ENCODE measurements at places on chromosomes 6 and 20. TPM values are rescaled to one million over a fixed set of nuclear protein-coding genes. Genes with fewer than 3 reads are reported as not detected.

The CCDC170 gene
- total RNA-seq, result 0.41 TPM

DNA sequence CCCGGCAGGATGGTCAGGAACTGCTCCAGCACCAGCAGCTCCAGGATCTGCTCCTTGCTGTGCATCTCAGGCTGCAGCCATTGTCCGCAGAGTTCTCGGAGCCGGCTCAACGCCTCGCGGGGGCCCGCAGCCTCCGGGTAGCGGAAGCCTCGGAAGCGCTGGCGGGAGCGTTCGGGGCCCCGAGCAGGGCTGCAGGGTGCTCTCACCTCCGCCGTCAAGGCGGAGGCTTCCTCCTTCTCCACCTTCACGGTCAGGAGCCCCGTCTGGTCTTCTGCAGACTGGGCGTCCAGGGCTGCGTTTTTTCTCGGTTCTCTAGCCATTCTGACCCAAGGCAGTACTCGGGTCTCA is 434 bp downstream of the ZKSCAN4 start:
- DNase-seq, result no peak

DNA sequence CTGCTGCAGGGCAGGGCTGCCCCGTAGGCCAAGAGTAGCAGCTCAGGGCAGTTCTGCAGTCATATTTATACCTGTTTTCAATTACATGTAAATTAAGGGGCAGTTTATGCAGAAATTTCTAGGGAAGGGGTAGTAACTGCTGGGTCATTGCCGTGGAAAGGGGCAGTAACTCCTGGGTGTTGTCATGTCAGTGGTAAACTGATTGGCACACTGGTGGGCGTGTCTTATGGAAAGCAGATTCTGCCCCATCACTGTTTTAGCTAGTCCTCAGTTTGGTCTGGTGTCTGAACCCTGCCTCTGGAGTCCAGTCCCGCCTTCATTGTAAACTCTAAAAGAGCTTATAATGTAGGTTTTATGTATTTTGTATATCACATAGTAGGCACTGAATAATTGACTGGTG is 22.1 kb downstream of the MAP3K4 start:
- DNase-seq, result no peak

GRCh38 chr6:72977114-72977513 is 248.2 kb downstream of the KHDC1L start:
- no peak for DNase-seq

DNA sequence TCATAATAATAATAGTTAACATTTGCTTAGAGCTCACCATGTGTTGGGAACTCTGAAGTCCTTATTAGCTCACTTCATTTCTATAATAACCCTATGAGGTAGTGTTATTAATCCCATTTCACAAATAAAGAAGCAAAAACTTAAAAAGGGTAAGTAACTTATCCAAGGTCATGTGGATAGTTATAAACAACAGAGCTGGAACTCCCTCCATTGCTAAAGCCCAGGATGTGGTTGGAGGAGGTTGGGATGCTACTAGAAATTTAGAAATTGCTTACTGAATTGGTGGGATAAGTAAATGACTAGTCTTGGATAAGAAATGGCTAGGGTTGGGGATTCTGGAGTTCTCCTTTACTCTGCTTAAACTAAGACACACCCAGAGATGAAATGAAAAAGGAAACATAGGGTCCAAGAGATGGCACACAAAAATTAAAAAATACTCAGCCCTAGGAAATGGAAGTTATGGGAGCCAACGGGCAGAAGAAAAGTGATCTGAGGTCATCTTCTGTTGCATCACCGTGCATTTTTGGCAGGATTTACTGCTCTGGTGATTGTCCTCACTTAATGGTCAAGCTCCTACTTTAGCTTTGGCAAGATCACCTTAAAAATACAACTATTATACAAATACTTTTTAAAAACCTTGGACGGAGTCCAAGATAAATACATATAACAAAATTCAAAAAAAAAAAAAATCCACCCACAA is 7.7 kb upstream of the CLIC5 start:
- no peak for DNase-seq

GRCh38 chr6:44917430-44917829 is 410.7 kb upstream of the RUNX2 start:
- DNase-seq, result no peak

The TRAPPC3L gene
- under 0.01 TPM for total RNA-seq

The LTB gene
- total RNA-seq, result not detected

The ARHGAP40 gene
- 0.41 TPM for total RNA-seq

DNA sequence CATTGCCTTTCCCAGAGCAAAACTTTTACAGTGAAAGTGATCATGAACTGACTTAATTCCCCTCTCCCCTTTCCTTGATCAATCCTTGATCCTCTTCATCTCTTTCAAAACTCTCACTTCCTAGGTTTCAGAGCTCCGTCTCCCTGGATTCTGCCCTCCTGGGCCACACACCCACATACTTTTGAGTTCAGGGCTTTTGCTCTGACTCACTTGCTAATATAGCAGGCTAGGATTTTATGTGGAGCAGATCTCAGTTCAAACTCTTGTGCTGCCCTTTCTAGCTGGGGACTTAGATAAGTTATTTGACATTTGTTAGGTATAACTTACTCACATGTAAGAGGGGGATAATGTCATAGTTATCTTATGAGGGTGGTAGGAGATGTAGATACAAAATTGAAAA is 109.1 kb upstream of the MLIP start:
- no peak for DNase-seq

The PSMB9 gene
- total RNA-seq, result 0.82 TPM

DNA sequence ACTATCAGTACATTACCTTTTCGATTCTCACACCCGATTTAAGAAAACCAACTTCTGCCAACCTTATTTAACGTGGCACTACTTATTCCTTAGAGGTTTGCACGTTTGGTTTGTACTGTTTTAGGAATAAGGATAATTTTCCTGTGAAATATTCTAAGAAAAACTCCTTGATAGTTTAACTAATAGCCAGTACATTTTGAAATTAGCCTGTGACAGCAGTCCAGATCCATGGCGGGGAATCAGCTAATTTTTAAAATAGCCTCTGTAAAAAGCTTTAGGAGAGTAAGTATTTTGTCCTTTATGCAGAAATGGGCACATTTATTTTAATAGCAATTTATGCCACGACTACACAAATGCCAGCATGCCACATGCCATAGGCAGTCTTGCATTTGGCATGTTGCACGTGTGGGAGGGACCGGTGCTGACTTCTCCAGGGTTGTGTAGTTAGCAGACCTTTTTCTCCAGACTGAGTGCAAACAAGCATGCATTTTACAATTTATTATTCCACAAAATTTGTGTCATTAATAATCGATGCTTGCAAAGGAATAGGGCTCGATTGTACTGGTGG is 6.2 kb downstream of the FOXC1 start:
- DNase-seq, result no peak

- no peak for DNase-seq
Observed at GRCh38 chr6:52392944-52393343, 27.2 kb upstream of the EFHC1 start.

- DNase-seq, result no peak
Observed at GRCh38 chr6:32982702-32983492, 14.5 kb downstream of the BRD2 start.

The SLC26A8 gene
- total RNA-seq, result 5.7 TPM

DNA sequence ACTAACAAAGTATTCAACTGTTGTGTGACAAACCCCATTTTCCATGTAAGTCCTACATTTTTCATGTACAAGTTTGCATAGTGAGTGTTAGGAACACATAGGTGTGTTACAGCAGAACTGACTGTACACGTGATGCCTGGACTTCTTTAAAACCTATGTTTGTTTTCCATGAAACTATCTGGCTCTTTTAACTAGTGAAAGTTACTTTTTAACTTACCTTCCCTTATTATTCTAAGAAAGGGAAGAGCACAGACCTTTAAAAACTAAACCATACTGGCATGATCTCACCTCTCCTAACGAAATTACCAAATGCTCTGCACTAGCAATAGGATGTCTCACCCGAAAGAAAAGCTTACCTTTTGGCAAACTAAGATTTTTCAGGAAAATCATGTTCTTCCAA is 87.8 kb downstream of the CENPW start:
- no peak for DNase-seq

The OR2H1 gene
- under 0.01 TPM for total RNA-seq

The TBXT gene
- not detected for total RNA-seq

DNA sequence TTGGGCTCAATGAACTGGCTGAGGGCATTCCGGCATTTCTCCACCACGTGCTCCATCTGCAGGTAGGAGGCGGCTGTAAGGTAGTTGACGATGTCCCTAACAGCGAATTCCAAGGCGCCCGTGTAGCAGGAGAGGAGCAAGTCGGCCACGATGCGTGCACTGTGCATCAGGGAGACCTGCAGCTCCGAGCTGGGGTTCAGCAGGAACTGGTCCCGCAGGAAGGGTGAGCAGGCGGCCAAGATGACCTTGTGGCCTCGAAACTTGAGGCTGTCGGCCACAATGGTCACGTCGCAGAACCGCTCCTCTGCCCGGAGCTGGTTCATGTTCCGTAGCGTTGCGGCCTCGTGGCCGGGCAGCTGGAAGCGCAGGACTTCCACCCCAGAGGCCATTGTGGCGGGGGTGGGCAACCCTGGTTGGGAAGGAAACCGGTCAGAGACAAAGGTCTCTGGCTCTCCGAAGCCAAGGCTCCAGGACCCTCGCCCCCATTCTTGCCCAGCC is 920 bp downstream of the ZBTB12 start:
- DNase-seq, result no peak

- no peak for DNase-seq
Observed at GRCh38 chr6:87212596-87212995, 57.2 kb downstream of the ZNF292 start.

The ENPP5 gene
- 5.3 TPM for total RNA-seq

The ECT2L gene
- 0.82 TPM for total RNA-seq

- no peak for DNase-seq
Observed at GRCh38 chr20:53162251-53162835, 190.2 kb downstream of the TSHZ2 start.

GRCh38 chr20:54043076-54043967 is 27.1 kb downstream of the BCAS1 start:
- no peak for DNase-seq
